ENCODE measurements at places on chromosomes 12 and 14.

GRCh38 chr14:69685716-69686115 lies 74.3 kb downstream of the SUSD6 start:
- peak; percentile 79 for DNase-seq

GRCh38 chr12:98701166-98701565 lies 56.1 kb downstream of the APAF1 start:
- DNase-seq, result no peak

DNA sequence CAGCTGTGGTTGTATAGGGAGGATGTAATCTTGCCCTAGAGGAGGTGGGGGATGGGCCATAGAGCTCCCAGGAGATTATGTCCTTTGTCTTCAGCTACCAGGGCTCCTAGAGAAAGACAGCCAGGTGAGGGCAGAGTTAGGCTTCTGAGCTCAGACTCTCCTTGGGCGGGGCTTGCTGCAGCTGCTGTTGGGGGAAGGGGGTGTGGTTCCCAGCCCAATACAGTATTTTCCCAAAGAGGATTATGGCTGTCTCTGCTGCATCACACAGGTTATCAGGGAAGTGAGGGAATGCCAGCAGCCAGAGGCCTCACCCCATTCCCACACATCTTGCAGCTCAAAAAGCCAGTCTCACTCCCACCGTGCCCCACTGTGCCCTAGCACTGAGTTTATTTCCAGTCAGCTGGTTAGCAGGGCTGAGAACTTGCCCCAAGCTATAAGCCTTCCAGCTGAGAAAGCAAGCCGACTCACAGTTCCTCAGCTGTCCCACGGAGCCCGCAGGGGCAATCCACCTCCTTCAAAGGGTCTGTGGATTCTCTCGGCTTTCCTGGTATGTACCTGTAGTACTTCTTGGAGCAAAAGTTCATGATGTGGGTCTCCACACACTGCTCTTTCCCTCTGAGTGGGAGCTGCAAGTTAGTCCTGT lies 217.3 kb upstream of the CPNE8 start:
- no peak for DNase-seq

DNA sequence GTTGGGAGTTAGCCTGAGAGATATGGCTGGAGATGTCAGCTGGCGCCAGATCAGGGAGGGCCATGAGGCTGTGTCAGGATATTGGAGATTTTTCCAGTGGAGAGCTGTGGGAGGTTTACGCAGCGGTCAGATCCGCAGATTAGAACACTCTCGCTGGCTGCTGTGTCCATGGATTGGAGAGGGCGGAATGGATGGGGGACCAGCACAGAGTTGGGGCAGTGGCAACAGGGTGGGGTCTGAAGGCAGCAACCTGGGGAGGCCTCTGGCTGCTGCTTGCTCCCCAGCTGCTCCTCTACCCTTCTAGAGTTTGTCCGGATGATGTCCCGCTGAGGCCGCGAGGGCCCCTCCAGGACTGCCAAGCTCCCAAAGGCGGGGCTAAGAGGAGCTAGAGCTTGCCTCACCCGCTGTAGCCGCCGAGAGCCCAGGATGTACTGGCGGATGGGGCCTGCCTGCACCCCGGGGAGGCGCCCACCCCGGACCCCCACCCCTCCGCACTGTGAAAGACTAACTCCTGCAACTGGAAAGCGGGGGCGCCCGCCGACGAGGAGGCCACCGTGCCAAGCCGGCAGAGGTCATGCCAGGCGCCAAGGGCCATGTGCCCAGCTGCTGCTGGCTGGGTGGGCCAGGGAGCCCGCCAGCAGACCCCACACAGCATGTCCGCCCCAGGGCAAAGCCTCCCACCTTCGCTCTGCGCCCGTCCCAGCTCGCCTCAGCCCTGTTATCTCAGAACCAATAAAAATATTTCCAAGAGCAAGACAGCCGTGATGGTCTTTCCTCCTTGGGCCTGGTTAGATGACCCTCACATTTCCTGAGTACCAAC lies 20.2 kb upstream of the MLEC start:
- DNase-seq, result peak; percentile 44

DNA sequence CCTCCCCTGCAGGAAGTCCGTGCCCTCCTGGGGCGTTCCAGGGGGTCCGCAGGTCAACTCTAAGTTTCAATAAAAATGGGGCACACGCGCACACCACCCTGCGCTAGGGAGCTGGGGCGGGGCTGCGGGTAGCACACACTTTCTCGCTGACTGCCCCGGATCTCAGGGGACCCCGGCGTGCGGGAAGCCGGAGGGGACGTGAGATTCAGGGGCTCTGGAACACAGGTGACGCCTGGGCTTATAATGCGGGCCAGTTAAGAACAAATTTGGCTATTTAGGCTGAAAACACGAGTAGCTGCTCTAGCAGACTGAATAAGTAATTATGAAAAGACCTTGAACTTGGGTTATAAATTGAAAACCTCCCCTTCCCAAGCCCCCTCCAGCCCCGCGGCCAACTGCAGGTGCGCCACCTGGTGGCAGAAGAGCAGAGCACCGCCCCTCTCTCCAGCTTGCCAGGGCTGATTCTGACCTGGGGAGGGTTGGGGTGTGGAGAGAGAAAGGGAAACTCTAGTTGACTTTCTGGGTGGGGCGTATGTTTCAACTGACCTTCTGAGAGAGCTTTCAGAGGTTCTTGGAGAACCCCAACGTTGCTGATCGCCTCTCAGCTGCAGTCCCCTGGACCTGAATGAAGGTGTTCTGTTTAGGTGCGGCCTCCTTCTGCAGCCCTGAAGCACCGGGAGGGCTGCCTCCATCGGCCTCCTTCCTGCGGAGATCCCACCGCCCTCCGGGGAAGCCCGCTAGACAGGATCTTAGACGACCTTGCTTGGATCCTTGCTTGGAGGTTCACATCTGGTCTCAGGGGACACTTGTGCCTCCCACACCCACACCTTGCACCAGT lies 118.4 kb upstream of the EVL start:
- DNase-seq, result no peak

- DNase-seq, result no peak
These were observed 36.4 kb upstream of the VASH1 start for GRCh38 chr14:76724651-76725550.

DNA sequence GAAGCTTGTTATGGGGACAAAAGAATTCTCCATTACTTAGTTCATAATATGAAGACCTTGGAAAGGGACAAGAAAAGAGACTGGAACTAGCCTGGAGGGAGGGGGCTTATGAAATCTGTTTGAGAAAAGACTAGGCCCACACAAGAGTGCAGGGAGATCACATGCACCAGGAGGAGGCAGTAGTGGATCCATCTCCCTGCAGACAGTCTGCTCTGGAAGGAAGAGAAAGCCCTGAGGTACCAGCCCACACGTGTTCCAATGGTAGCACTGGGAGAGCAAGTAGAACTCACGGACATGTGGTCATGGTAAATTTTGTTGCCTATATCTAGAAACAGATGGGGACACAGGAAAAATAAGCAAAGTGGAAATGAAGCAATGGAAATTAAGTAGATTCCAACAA lies 445.4 kb downstream of the SOX5 start:
- DNase-seq, result no peak

- DNase-seq, result peak; percentile 49
These were observed 145.7 kb downstream of the SAMD4A start for GRCh38 chr14:54712465-54713200.

DNA sequence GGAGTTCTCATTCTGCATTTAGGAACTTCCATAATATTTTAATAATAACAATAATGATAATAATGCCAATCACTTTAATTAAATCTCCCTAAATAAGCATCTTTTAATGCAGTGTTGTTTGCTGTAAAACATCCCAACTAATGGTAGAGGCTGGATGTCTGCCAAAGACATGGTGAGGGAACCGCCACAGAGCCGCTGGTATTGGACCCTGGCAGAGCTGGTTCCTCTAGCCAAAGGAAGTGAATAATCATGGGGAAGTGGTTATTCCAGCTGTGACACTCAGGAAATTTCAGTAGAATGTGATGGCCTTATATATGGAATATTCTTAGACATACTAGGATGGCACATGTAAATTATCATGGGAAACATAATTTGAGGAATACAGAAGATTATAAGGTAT lies 483.3 kb downstream of the ZFP36L1 start:
- DNase-seq, result no peak

- no peak for DNase-seq
These were observed 18.9 kb downstream of the SERPINA3 start for GRCh38 chr14:94631050-94631449.
